ENCODE measurements at places on chromosomes 2 and 18. TPM values are rescaled to one million over a fixed set of nuclear protein-coding genes. Genes with fewer than 3 reads are reported as not detected.

PSTPIP2 gene
- 9.8 TPM for polyA plus RNA-seq

GRCh38 chr18:54739476-54739875 lies 88.8 kb upstream of the RAB27B start:
- no peak for DNase-seq
- peaks cover 7% of the 10 kb centered on the region for H3K4me1 ChIP-seq
- no peak overlapping the region for H3K27ac ChIP-seq
- no peaks in the 10 kb centered on the region for H3K27me3 ChIP-seq
- H3K4me3 ChIP-seq: no peak overlapping the region

DNA sequence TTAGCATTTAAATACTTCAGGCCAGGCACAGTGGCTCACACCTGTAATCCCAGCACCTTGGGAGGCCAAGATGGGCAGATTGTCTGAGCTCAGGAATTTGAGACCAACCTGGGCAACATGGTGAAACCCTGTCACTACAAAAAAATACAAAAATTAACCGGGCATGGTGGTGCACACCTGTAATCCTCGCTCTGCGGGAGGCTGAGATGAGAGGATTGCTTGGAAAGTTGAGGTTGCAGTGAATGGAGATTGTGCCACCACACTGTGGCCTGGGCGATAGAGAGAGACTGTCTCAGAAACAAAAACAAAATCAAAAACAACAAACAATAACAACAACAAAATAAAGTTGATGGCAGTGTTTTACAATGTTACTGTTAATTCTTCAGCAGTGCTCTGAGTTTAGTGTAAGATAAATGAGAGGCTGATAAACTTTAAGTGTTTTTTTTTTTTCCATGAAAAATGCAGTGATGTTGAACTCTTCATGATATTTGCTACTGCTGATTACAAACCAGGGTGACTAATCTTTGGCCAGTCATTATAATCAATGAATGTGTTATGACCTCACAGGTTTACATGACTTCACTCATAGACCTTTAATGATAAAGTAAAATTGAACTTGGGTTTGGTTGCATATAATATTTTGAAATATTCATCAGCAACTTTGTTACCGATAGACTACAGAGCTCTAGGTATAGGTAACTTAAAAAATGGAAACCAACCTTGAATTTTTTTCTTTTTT lies 2.5 kb downstream of the ITGAV start:
- peaks cover 16% of the 10 kb centered on the region for H3K4me1 ChIP-seq
- H3K27ac ChIP-seq: peak overlapping the region; percentile 95
- peak overlapping the region; percentile 92 for H3K4me3 ChIP-seq
- no peak for DNase-seq

DNA sequence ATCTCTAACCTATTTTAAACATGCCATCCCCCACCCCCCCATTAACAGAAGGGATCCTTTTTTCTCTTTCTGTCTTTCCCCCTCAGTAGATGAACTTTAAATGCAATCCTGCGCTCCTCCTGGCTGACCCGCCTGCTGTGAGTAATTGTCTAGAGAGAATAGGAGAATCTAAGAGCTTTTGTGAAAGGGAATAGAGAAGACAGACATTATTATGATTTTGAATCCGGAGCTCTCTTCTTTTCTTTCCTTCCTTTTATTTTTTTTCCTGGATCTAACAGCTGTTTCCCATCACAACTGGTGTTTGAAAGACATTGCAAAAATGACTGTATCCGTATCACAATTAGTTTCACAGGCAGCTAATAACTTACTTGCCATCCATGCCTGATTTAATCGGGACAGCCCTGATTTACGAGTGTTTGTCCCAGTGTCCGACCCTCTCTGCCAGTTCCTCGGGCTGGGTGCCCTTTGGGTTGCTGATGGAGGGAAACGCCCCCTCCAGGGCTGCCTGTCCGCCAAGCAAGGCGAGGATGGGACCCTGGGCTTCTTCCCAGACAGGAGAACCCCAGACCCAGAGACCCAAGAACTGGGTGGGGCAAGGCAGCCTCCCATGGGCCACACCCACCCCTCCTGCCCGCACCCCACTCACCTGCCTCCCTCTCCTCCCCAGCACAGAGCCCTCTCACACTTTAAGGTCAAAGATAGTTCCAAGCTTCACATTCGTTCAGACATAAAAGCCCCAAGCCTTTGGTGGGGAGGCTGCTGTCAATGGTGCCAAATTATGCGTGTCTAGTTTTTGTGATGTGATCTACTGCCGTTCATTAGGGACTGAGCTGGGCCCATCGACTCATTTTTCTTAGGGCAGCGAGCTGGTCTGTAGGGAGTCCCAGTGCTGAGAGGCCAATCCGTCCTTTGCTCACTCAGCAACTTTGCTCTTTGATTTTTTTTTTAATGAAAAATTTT lies 231.7 kb downstream of the ZNF516 start:
- DNase-seq: no peak
- H3K27ac ChIP-seq: no peak overlapping the region
- no peaks in the 10 kb centered on the region for H3K27me3 ChIP-seq
- no peaks in the 10 kb centered on the region for H3K36me3 ChIP-seq
- H3K4me1 ChIP-seq: no peaks in the 10 kb centered on the region

GRCh38 chr2:111896024-111896423 lies 2.4 kb upstream of the MERTK start:
- H3K4me1 ChIP-seq: peaks cover 8% of the 10 kb centered on the region
- no peak overlapping the region for H3K4me3 ChIP-seq
- H3K27ac ChIP-seq: no peak overlapping the region
- no peaks in the 10 kb centered on the region for H3K27me3 ChIP-seq

DNA sequence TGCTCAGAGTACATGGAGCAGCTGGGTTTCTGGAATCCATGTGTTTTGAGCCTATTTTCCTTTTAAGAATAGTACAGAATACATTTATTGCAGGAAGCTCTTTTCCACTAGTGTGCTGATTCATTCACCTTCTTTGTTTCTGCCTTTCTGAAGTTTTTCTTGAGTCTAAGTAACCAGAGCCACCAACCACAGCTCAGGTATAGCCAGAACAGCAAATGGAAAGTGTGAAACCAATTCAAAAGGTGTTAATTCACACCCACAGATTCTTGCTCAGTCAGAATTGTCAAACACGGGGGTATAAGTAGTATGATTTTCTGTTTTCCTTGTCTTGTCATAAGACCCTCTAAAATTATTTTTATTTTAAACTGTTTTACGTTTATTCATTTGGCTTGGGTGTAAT lies 75.9 kb upstream of the DYNAP start:
- no peak for DNase-seq
- H3K4me1 ChIP-seq: no peaks in the 10 kb centered on the region
- H3K27ac ChIP-seq: no peak overlapping the region
- H3K4me3 ChIP-seq: no peak overlapping the region

SGPP2 gene
- 0.03 TPM for polyA plus RNA-seq

GRCh38 chr18:46338205-46338604 lies 234.0 kb downstream of the HAUS1 start:
- H3K27me3 ChIP-seq: peaks cover 2% of the 10 kb centered on the region
- no peaks in the 10 kb centered on the region for H3K36me3 ChIP-seq
- no peak overlapping the region for H3K4me3 ChIP-seq
- H3K27ac ChIP-seq: no peak overlapping the region
- DNase-seq: peak; percentile 80
- H3K4me1 ChIP-seq: peaks cover 11% of the 10 kb centered on the region

- H3K4me3 ChIP-seq: peak within 1 kb of the TSS; percentile 86
- H3K36me3 ChIP-seq: peaks cover 7% of the 10 kb centered on the region
- H3K27ac ChIP-seq: peak within 1 kb of the TSS; percentile 98
- DNase-seq: peak; percentile 94
- peaks cover 5% of the 10 kb centered on the region for H3K4me1 ChIP-seq
Observed at GRCh38 chr2:121649149-121649595, at the start of gene CLASP1. Gene CLASP1 (minus strand): TSS chr2:121649462. CDS start chr2:121605895, 43,567 bp downstream.

SOX11 gene
- 3.4 TPM for polyA plus RNA-seq

- peaks cover 12% of the 10 kb centered on the region for H3K4me1 ChIP-seq
- H3K4me3 ChIP-seq: no peak overlapping the region
- H3K36me3 ChIP-seq: no peaks in the 10 kb centered on the region
- H3K27me3 ChIP-seq: no peaks in the 10 kb centered on the region
- DNase-seq: no peak
Observed at GRCh38 chr18:62331581-62332356, 6.7 kb downstream of the TNFRSF11A start.

MALL gene
- 5.2 TPM for polyA plus RNA-seq

GRCh38 chr2:85922199-85922598 lies 33.4 kb upstream of the ST3GAL5 start:
- DNase-seq: no peak
- H3K27ac ChIP-seq: no peak overlapping the region
- H3K36me3 ChIP-seq: no peaks in the 10 kb centered on the region
- H3K27me3 ChIP-seq: no peaks in the 10 kb centered on the region
- H3K4me3 ChIP-seq: no peak overlapping the region

DNA sequence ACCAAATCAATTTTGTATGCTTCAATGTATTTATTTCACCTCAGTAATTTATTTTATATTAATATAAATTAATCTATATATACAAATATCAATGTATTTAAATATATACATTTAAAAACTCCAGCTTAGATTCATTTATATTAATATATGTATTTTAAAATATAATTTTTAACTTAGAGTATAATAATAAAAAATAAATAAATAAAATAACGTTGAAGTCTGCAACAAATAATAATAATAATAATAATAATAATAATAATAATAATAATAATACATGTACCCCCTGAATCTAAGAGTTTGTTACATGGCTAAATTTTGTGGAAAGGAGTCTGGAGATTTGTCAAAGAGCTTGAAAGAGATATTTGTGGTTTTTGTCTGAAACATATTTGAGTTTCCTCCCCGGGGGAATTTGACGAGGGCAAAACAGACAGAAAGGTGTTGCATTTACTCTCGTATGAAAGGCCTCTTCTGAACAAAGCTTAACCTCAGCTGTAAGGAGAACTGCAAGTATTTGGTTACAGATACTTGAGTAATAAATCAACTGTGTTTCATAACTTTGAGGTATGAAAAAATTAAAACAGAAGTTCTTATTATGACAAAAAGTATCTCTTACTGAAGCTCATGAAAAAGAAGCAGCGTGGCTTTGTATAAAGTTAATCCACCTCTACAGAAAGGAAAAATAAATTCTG lies 93.4 kb downstream of the CDH19 start:
- H3K36me3 ChIP-seq: no peaks in the 10 kb centered on the region
- no peak overlapping the region for H3K4me3 ChIP-seq
- DNase-seq: no peak

SATB2 gene
- 0.06 TPM for polyA plus RNA-seq

DNA sequence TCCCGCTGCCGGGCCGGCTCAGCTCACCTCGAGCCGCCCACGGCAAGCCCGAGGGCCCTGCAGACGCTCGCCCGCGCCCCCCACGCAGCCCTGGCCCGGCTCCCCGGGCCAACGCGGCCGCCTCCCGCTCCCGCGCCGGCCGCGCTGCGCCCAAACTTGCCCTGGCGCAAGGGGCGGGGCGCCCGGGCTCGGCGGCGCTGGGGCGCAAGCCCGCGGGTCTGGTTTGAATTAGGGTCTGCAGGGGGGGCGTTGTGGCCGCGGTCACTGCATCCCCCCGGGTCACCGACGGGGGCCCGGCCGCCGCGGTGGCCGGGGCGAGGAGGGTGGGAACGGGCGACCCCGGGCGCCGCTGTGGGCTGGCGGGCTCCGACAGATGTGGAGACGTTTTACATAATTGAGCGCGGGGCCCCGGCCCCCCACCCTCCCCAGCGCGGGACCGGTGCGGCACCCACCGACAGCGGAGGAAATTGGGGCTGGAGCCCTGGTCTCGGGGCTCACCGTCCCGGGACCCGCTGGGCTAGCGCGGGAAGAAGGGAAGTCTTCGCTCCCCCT lies 690 bp downstream of the SDC1 start:
- H3K4me3 ChIP-seq: peak overlapping the region; percentile 68
- H3K27ac ChIP-seq: peak overlapping the region; percentile 99
- no peaks in the 10 kb centered on the region for H3K27me3 ChIP-seq
- no peaks in the 10 kb centered on the region for H3K36me3 ChIP-seq

All from SK-N-SH (cell line).